Calu3 (cell line): ENCODE measurements at places on chromosomes 2 and 18. TPM values are rescaled to one million over a fixed set of nuclear protein-coding genes. Genes with fewer than 3 reads are reported as not detected.
A peak's percentile ranks its signal among the peaks of the same experiment; 100 is the strongest.

Gene C2orf80
- total RNA-seq, result not detected in 2 replicates

Gene AFF3
- total RNA-seq, result not detected in 2 replicates

Gene RNF125
- 0.50 and 0.98 TPM in 2 replicates for total RNA-seq

DNA sequence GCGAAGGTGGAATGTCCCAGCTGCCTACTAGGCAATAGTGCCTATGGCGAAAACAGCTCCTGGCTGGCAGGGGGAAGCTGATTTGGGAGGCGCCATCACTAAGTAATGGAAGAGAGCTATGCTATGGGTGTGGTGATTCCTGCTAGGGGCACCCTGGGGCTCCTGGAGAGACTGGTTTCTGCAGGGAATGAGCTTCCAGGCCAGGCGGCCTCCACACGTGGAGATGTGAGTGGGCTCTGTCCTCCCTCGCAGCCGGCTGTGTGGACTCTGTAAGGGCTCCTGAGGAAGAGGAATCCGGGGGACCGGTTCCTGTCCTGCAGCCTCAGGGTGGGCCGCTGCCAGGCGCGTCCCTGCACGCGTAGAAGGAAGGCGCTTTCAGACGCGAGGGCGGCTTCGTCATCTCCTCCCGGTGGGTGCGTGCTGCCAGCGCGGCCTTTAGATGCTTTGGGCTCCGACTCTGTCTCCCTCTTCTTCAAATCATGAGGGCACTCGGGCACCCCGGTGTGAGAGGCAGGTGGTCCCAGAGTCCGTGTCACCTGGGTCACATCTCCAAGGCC is 55.5 kb upstream of the ANKRD62 start:
- H3K4me1 ChIP-seq, result peaks cover 8% of the 10 kb centered on the region
- H3K27ac ChIP-seq, result no peak overlapping the region
- H3K4me3 ChIP-seq, result peak overlapping the region; percentile 79
- H3K27me3 ChIP-seq, result peaks cover 17% of the 10 kb centered on the region
- DNase-seq, result no peak

GRCh38 chr18:68944826-68945225 is 146.9 kb downstream of the CCDC102B start:
- no peak overlapping the region for H3K4me3 ChIP-seq
- no peaks in the 10 kb centered on the region for H3K27me3 ChIP-seq
- no peak overlapping the region for H3K27ac ChIP-seq
- peaks cover 15% of the 10 kb centered on the region for H3K4me1 ChIP-seq
- H3K36me3 ChIP-seq, result no peaks in the 10 kb centered on the region

DNA sequence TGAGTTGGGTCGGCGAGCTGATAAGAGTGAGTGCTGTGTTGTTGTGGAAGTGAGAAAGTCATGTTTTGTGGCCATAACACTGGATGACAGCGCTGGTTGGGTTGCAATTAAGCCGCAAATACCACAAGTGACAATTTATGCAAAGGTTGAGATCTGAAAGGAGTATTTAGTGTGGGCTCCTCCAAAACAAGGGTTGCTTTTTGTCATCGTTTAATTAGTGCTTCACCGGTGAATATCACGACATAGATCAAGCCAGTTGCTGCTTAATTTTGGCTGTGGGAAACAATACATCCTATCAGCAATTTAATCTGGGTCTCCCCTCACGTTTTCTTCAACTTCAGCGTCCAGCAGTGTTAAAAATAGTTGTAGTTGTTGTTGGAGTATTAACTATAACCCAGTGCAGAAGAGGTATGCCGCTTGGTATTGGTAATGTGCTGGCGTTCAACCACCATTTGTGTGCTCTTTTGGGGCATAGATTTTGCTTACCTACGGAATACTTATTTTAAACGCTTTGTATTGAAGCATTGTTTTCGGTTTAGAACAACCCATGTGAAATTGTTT is 662 bp downstream of the ACVR2A start:
- DNase-seq, result no peak
- H3K4me3 ChIP-seq, result peak overlapping the region; percentile 83
- H3K36me3 ChIP-seq, result peaks cover 36% of the 10 kb centered on the region
- H3K27ac ChIP-seq, result peak overlapping the region; percentile 57
- no peaks in the 10 kb centered on the region for H3K27me3 ChIP-seq

DNA sequence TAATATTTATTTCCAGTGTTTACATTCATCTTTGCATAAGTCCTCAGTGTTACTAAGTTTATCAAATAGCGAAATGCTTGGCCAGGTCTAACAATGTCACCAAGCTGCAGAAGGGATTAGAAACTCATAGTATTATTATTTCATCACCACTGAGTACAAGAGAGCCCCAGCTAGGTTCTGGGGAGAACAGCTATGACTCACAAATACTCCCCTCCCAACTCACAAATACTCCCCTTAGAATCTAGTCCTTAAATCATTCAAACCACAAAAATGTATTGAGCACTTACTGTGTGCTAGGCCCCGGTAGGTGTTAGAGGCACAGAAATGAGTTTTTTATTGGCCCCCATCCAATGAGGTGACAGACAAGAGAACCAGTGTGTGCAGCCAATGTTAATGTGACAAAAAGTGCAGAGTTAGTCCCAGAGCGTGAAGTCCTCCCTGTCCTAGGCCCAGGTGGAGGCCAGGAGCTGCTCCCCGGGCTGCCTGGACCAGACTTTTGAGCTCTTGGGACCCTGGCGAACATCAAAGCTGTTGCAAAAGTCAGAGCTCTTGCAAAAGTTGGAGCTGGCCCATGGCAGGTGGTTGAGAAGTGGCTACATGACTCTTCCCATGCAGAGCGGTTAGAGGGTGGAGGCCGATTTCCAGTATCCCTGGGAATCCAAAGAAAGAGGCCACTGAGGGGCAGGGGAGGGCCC is 9.8 kb downstream of the STEAP3 start:
- DNase-seq, result peak; percentile 21
- H3K4me3 ChIP-seq, result no peak overlapping the region
- peaks cover 32% of the 10 kb centered on the region for H3K4me1 ChIP-seq
- no peak overlapping the region for H3K27ac ChIP-seq
- peaks cover 13% of the 10 kb centered on the region for H3K36me3 ChIP-seq
- no peaks in the 10 kb centered on the region for H3K27me3 ChIP-seq

GRCh38 chr2:69119104-69119894 is 106.3 kb downstream of the ANTXR1 start:
- no peak overlapping the region for H3K4me3 ChIP-seq
- H3K36me3 ChIP-seq, result no peaks in the 10 kb centered on the region
- peaks cover 57% of the 10 kb centered on the region for H3K27me3 ChIP-seq
- no peaks in the 10 kb centered on the region for H3K4me1 ChIP-seq
- DNase-seq, result no peak
- no peak overlapping the region for H3K27ac ChIP-seq
